Anterior cingulate cortex (tissue), 58 donors: ENCODE measurements at places on chromosomes 7 and 10.
A peak's percentile ranks its signal among the peaks of the same experiment; 100 is the strongest.

GRCh38 chr7:112938863-112939573 is 147.6 kb downstream of the GPR85 start:
- no peak for DNase-seq

GRCh38 chr7:115775981-115776380 is 254.6 kb downstream of the TFEC start:
- no peak for DNase-seq

DNA sequence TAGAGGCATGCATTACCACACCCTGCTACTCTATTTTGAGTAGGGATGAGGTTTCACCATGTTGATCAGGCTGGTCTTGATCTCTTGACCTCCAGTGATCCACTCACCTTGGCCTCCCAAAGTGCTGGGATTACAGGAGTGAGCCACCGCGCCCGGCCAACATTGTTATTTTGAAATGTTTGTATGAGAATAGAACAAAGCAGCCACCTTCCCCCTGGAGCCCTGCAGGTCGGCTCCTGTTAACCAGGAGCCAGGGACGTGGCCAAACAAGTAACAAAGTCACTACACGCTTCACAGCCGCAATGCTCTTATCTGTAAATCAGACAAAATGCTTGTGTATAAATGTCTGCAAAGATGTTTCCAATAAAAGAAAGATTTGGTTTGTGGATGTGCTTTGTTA is 295.4 kb downstream of the CNTNAP2 start:
- no peak for DNase-seq

DNA sequence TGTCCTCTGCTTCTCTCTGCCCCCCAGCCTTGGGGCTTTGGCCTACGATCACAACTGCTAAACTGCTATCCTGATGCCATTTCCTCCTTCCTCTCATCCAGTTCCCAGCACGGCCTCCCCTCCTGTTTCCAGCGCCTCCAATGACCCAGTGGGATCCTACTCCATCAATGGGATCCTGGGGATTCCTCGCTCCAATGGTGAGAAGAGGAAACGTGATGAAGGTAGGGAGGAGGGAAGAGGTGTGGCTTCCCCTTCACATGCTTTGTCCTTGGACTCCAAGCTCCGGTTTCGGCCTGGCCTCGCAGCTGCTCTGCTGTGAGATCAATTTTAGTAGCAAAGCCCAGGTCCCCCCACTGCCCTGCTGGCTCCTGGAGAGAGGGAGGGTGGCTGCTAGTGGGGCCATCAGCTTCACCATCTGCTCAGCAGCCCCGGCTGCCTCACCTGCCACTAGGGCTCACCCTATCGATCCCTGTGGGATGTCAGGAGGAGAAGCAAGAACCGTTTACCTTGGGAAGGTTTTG is 35.8 kb downstream of the PAX2 start:
- no peak for DNase-seq

GRCh38 chr10:104327745-104328645 is 10.3 kb downstream of the ITPRIP start:
- DNase-seq: no peak

GRCh38 chr7:116955801-116956476 is 2.6 kb downstream of the ST7 start:
- no peak for DNase-seq

- no peak for DNase-seq
These were observed 27.3 kb downstream of the RAB18 start for GRCh38 chr10:27531336-27531847.

DNA sequence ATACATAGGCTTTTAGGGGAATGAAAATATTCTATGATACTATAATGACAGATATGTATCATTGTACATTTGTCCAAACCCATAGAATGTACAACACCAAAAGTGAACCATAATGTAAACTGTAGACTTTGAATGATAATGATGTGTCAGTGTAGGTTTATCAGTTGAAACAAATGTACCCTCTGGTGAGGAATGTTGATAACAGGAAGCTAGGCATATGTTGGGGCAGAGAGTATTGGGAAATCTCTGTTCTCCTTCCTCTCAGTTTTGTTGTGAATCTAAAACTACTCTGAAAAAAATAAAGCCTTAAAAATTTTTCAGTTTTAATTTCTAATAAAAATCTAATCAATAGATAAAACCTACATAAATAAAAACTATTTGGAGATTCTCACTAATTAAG is 36.9 kb downstream of the C1GALT1 start:
- no peak for DNase-seq

- no peak for DNase-seq
These were observed 526 bp downstream of the ZNF248 start for GRCh38 chr10:37856881-37857286.

GRCh38 chr10:79266543-79267312 is 80.5 kb upstream of the PPIF start:
- no peak for DNase-seq

DNA sequence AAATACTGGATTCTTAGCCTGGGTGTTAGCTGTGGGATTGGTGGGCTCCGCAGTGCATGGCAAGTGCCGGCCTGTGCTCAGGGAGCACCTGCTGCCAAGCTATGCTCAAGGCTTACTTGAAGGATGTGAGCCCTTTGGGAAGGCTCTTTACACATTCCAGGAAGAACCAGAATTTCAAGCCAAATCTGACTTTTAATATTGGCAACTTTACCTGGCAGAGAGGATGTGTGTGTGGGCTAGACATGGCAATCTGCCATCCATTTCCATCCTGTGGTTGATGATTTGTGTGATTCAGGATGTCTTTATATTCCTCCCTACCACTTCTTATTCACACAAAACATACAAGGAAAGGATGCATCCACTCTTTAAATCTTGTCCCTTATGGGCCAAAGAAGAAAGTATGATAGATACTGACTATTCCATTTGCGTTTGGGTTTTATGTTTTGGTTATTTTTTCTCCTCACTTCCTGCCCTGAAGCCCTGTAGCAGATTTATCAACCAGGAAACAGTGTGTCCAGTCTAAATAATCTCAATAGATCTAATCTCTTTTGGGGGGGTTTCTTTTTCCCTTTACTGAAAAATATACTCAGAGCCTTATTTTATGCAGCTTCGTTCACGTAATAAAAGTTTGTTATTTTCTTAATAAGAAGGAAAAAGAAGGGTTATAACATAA is 247.1 kb downstream of the COBL start:
- no peak for DNase-seq

- no peak for DNase-seq
These were observed 5.5 kb downstream of the HOXA4 start for GRCh38 chr7:27124902-27125689.

- DNase-seq: no peak
These were observed 103.0 kb downstream of the JAZF1 start for GRCh38 chr7:28077616-28078015.

DNA sequence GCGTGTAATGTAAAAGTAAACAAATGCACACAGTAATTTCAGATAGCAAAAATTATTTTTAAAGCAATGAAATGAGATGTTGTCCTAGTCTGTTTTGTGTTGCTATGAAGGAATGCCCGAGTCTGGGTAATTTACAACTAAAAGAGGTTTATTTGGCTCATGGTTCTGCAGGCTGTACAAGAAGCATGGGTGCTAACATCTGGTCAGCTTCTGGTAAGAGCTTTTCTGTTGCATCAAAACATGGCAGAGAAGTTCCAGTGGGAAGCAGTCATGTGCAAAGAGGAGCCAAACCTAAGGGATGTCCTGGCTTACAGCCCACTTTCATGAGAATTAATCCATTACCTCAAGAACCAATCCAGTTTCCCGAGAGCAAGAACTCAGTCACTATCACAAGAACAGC is 62.9 kb upstream of the MNX1 start:
- DNase-seq: no peak

GRCh38 chr7:148982654-148983199 is 45.6 kb downstream of the PDIA4 start:
- peak; percentile 23 for DNase-seq

- DNase-seq: no peak
These were observed 1.6 kb downstream of the HOXA3 start for GRCh38 chr7:27150568-27151340.

DNA sequence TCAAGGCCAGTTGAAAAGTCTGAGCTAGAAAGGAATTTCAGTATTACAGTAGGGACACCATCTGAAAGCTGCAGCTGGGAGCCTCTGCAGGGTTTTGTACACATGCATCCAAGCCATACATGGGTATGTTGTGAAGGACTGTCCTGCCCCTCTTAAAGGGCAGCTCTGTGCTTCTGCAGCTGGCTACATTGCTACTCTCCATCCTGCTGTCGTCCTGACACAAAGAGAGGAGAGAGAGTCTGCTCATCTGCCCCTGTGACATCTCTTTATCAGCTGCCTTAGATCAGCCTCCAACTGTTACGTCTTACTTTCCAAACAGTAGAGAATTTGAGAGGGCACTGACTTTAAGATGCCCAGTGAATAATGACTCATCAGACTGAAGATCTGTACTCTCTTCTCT is 602.7 kb downstream of the SORCS3 start:
- no peak for DNase-seq

DNA sequence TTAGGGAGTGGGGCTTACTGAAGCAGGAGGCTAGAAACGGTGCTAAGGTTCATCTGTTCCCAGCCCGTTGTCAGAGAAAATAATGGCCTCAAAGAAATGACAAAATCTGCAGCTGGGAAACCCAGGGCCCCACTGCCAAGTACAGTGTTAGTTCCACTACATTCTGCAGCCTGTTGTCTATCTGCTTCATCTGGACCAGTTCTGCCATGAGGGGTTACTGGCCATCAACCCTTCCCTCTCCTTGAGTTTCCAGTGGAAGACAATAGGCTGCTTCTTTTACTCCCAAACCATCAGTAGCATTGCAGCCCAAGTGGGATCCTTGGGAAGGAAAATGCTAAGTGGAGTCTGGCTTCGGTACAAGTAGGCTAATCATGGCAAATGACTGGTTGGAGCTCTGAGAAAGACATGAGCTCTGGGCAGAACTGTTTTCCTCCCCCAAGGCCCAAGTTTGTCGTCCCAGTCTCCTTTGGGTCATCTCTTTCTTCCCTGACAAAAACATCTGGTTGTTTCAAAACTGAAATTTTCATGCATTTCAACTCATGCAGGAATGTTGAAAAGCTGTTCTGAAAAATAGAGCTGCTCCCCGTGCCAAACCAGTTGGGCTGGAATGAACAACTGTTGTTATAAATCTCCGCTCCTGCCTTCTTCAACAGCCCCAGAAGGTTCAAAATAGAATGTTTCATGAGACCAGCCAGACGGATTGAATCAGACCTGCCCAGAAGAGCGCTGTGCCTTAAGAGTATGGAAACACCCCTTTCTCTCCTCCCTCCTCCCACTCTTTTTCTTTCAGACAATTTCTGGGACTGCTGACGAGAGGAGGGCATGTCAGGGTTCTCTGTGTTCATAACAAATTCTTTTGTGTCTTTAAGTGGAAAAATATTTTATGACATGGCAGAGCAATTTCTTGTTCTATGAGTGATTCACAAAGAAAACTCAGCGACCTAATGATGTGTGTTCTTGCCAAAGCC is 116.6 kb downstream of the RAB18 start:
- DNase-seq: no peak

GRCh38 chr10:78416031-78417011 is 382.7 kb downstream of the RPS24 start:
- DNase-seq: no peak

- DNase-seq: no peak
These were observed 680.2 kb downstream of the PCDH15 start for GRCh38 chr10:54120806-54121205.

GRCh38 chr7:155680124-155680523 is 35.7 kb downstream of the RBM33 start:
- no peak for DNase-seq

DNA sequence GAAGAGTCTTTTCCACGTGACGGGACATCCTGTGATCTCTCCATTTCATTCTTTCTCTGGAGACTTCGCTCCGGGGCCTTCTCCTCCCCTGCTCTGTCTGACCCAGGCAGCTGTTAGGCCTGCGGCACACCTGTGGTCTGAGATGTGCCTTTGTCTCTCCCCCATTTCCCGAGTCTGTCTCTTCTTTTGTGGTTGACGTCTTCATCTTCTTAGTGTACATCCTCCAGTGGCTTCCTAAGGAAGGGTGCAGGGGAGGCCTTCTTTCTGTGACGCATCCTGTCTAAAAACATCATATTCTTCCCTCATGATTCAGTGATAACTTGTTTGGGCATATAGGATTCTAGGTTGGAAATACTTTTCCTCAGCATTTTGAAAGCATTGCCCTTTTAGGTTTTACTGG is 17.2 kb upstream of the ATP6V0E2 start:
- no peak for DNase-seq

- DNase-seq: no peak
These were observed 64.1 kb upstream of the MALRD1 start for GRCh38 chr10:18984531-18984930.

DNA sequence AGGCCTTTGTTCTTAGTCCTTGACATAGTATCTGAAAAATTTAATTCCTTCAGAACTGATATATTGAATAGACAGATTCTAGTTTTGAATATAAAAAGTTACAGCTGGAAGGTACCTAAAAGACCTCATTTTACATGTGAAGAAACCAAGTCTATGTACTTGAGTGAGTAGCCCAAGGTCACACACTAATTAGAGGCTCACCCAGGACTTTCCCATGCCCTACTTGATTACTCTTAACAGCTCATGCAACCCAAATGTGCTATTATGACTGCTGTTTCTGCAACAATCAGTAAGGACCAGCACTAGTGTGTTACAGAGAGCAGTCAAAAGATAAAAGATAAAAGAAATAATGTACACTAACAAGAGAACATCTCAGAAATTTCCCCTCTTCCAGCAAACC is 40.7 kb upstream of the BET1 start:
- DNase-seq: no peak

- DNase-seq: no peak
These were observed 529.4 kb downstream of the HTR7 start for GRCh38 chr10:90328459-90328858.

DNA sequence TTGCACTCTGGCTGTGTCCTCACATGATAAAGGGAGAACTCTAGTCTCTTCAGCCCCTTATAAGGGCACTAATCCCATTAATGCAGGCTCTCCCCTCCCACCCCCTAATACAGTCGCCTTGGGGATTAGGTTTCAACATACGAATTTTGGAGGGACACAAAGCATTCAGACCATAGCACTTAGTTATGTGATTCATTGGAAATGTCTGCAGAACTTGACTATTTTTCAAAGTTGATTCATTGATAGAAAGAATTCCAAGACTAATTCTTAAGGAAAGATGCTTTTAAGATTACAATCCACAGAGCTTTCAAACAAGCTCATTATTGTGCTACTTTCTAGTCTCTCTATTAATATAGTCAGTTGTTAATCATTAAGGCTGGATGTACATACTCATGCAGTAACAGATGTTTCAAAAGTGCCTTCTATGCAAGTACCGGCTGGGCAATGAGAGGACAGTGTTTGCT is 85.3 kb upstream of the RPA3 start:
- DNase-seq: no peak

GRCh38 chr7:41816111-41816510 is 113.2 kb upstream of the INHBA start:
- DNase-seq: no peak

GRCh38 chr7:96097835-96098234 is 224.1 kb downstream of the SLC25A13 start:
- DNase-seq: no peak

GRCh38 chr10:120824881-120825309 is 26.3 kb upstream of the WDR11 start:
- no peak for DNase-seq
